ENCODE measurements at places on chromosomes 12 and 14.

- no peak for DNase-seq
Measured at GRCh38 chr14:50366589-50366988, 30.1 kb downstream of the CDKL1 start.

GRCh38 chr12:125794401-125794800 lies 729.2 kb downstream of the AACS start:
- no peak for DNase-seq

DNA sequence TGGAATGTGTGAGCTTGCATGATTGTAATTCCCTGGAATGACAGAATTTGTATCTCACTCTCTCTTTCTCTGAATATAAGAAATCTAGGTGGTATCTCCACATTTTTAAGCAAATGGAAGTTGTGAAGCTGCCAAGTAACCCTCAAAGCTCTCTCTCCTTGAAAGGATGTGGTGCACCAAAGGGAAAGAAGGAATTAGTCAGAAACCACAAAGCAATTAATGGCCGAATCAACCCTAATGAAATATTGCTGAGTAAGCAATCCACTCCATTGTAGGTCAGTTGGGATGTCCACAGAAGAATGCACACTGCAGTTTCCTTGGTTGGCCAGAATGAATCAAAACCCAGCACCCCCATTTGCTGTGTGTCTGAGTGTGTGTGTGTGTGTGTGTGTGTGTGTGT lies 153.5 kb downstream of the KCNA5 start:
- no peak for DNase-seq

DNA sequence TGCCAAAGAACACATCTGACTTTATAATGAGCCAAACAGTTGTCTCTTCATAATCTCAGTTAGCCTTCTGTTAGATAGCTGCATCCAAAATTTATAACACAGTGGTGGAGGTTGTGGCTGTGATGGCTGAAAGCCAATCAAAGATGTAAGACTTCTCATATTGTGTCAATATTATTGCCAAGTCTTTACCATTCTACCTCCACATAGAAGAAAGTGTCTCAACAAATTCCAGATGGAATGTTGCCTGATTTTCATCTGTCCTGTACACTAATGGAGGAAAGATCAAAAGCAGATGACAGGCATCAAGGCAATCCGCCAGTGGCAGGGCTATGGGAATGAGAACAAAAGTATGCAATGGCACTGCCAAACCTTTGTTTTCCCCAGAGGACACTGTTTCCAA lies 813.1 kb upstream of the NOVA1 start:
- DNase-seq, result no peak

- no peak for DNase-seq
Measured at GRCh38 chr12:47894652-47895051, 10.1 kb downstream of the VDR start.

- DNase-seq, result no peak
Measured at GRCh38 chr14:68426661-68427549, 366.0 kb downstream of the ZFP36L1 start.
